ENCODE measurements at places on chromosomes 12 and 14.
A peak's percentile ranks its signal among the peaks of the same experiment; 100 is the strongest.

GRCh38 chr12:111850526-111850925, 8.5 kb downstream of the MAPKAPK5 start:
- DNase-seq = no peak

GRCh38 chr12:122966743-122967550, 684 bp upstream of the ABCB9 start:
- DNase-seq = peak; percentile 50

DNA sequence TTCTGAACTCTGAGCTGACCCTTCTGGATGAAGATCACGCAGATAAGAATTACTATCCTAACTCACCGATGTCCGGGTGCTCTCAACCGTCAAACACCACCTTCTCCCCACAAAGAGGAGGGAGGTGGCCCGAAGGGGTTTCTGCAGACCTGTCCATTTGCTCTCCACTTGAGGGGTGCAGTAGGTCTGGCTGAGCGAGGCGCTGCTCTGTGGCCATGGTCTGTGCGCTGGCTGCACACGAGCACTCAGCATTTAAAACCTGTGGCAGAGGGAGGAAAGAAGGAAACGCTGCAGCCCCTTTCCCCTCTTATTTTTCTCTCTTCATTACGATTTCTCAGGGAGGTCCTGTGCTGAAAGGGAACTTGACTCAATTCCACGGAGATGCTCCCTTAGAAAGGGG, 1.5 kb upstream of the HOXC13 start:
- no peak for DNase-seq

DNA sequence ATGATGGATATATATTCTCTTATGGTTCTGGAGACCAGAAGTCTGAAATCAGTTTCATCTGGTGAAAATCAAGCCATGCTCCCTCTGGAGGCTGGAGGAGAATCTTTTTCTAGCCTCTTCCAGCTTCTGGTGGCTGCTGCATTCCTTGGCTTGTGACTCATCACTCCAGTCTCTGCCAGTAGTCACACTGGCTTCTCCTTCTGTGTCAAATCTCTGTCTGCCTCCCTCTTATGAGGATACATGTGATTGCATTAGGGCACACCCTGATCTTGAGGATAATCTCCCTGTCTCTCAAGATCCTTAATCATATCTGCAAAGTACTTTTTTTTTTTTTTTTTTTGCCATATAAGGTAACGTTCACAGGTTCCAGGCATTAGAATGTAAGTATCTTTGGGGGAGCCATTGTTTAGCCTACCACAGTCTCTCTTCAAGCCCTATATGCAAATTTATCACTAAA, 17.7 kb downstream of the DNAL1 start:
- DNase-seq = peak; percentile 75

- DNase-seq = no peak
Measured at GRCh38 chr12:74412606-74413230, 124.9 kb upstream of the ATXN7L3B start.

GRCh38 chr12:92546635-92547348, 156.0 kb upstream of the PLEKHG7 start:
- DNase-seq = no peak

DNA sequence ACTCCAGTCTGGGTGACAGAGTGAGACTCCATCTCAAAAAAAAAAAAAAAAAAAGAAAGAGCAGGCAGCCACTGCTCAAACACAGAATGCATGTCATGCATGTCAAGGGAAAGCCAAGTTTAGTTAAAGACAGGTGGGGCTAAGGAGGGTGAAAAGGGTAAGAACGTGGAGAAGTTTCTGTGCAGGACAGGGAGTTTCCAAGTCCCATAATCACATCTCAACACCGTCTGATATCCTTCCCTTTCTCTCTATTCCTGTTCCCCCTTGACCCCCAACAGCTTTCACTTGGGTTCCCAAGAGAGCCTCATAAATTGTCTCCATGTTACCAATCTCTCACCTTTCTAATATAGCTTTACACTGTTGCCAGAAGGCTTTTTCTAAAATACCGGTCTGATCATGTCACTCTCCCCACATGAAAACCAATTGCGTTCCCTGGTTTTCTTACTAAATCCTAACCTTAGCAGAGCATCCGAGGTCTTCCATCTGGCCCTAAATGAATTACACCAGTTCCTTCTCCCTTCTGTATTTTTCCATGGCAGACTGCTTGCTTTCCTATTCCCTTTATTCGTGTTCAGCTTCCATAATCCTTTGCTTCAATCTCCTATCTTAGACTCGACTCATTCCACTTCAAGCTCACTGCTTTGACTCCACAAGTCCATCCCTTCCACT, 37.0 kb downstream of the LIMA1 start:
- no peak for DNase-seq

DNA sequence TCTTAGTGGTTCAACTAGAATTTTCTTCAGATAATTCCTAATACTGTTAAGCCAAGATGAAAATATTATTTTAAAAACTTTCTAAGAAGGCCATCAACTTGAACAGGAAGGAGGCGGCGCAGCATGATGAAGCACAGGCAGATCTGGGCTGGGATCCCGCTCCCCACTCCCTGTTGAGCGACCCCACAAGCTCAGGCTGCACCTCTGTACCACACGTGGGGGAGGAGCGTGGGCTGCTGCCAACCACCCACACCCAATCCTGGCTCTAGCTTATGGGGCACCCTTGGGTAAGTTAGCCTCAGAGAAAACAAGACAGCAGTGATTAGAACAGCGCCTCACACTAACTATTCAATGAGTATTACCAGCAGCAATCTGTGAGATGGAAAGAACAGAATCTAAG, 6.0 kb downstream of the MTERF2 start:
- DNase-seq = no peak

- DNase-seq = peak; percentile 42
Measured at GRCh38 chr12:54606556-54606955, 18.1 kb upstream of the PPP1R1A start.

GRCh38 chr14:24913021-24913420, 136.9 kb downstream of the STXBP6 start:
- no peak for DNase-seq

DNA sequence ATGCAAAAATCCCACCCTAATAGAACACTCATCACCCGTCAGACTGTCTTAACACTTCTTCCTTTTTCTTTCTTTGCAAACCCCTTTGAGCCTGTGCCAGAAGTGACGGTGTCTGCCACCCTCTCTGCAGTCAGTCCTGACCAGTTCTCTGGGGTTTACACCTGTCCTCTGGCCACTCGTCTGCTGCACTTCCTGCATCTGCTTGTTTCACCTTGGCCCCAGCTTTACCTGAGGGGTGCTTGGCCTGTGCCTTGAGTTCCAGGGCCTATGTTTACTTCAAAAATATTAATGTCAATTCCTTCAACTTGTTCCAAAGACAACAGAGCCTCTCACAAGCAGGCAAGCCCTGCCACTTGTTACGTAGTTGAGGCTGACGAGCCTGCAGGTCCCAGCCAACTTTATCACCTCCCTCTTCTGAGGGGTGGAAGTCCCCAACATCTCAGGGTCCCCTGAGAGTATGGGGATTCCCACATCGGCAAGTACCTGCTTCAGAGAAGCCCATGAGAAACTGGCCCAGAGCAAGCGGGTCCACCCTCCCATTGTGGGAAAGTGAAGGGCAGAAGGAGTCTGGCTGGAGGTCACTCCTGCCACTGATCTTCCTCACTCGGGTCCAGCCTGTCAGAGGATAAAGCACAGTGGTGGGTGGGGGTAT, 205.4 kb downstream of the DAD1 start:
- DNase-seq = no peak

DNA sequence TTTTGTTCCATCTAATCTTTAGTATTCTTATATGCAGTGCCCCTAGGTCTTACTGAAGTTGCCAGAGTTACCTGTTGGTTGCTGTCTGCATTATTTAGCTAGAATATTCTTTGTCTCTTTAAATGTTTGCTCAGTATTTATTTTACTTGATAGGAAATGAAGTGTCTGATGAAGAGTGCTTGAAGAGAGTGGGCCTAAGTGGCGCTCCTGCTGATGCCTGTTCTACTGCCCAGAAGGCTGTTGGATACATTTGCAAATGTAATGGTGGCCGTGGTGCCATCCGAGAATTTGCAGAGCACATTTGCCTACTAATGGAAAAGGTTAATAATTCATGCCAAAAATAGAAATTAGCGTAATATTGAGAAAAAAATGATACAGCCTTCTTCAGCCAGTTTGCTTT, 18.9 kb downstream of the CMAS start:
- no peak for DNase-seq

DNA sequence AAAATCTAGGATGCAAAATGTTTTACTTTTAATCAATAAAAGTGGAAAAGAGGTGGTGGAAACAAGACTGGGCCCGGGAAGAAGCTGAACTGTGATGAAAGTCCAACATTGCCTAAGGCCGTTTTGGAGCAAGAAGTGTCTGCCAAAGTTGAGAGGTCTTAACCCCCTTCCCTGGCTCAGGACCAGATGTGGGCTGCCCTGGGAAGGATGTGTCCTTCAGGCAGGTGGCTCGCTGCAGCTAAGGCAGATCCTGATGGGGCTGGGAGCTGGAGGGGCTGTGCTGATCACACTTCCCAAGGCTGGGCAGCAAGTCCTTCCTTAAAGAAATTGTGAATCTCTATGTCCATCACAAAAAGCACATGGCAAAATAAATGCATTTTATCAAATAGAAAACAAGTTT, 581.6 kb downstream of the GALC start:
- DNase-seq = no peak

Data from endodermal cell (in vitro differentiated cells).